ENCODE measurements at places on chromosomes 4 and X. TPM values are rescaled to one million over a fixed set of nuclear protein-coding genes. Genes with fewer than 3 reads are reported as not detected.

DNA sequence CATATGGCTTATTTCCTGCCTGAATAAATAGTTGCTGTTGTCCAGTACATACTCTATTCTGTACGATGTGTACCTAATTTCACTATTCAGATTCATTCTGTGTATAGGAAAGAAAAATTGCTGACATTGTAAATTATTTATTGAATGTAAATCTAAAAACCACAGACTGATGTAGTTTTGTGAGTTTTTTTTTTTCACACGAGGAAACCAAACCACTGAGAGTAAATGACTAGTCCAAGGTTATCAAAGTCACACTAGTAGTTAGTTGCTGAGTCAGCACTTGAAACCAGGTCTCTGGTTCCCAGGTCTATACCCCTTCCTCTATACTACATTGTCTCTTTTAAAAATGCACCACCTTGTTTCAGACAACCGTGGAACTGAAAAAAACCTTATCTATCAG, 298.3 kb upstream of the DIAPH2 start:
- no peaks in the 10 kb centered on the region for H3K27me3 ChIP-seq
- no peak overlapping the region for H3K27ac ChIP-seq
- DNase-seq: no peak
- no peaks in the 10 kb centered on the region for H3K4me1 ChIP-seq
- H3K36me3 ChIP-seq: no peaks in the 10 kb centered on the region

The CENPVL1 gene
- total RNA-seq: 3.1 TPM

DNA sequence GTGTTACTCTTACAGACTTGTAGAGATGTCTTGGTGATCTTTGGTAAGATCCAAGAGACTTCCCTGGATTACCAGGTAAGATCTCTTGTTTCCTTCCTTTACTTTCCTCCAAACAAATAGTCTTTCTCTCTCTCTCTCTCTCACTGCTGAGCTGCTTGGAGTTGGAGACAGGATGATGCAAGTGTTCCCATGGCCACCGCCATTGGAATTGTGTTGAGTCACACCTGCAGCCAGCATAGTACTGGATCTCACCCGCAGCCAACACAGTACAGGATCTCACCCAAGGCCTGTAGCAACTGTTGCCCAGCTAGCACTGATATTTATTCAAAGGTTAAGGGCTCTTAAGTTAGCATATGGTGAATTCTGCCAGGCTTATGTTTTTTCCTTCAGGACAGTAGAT, 1080.9 kb downstream of the FAT4 start:
- H3K4me1 ChIP-seq: peaks cover 19% of the 10 kb centered on the region
- no peak for DNase-seq
- no peaks in the 10 kb centered on the region for H3K27me3 ChIP-seq
- H3K27ac ChIP-seq: no peak overlapping the region
- H3K4me3 ChIP-seq: no peak overlapping the region
- H3K36me3 ChIP-seq: no peaks in the 10 kb centered on the region

The CPE gene
- total RNA-seq: 10.9 TPM

DNA sequence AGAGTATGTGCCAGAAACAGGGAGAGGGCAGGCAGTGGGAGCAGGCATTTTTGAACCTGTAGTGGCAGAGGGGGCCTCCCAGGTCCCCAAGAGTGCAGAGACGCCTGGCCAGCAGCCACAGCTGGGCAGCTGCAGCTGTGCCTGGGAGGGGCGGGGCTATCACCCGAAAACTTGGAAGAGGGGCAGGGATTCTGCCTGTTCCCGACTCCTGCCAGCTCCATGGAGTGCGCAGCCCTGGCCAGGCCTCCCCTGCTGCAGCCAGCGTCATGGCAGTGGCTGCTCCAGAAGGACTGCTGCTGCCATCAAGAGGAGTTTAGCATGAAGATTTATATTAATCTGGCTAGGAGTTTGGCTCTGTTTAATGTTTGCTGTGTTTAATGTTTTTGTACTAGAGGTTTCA, 532.1 kb upstream of the PITX2 start:
- no peak overlapping the region for H3K4me3 ChIP-seq
- no peaks in the 10 kb centered on the region for H3K4me1 ChIP-seq
- DNase-seq: no peak
- H3K36me3 ChIP-seq: peaks cover 20% of the 10 kb centered on the region

The PJA1 gene
- total RNA-seq: 39.9 TPM

The GUCY1B1 gene
- 12.7 TPM for total RNA-seq

The PCYT1B gene
- 27.2 TPM for total RNA-seq

GRCh38 chrX:154541896-154542722, 4.5 kb downstream of the G6PD start:
- H3K27ac ChIP-seq: no peak overlapping the region
- no peak for DNase-seq
- H3K4me1 ChIP-seq: peaks cover 6% of the 10 kb centered on the region
- H3K36me3 ChIP-seq: peaks cover 10% of the 10 kb centered on the region

Measured in WTC11 (cell line).